ENCODE measurements at places on chromosomes 2 and 18.

GRCh38 chr2:170475878-170476277 lies 239.3 kb upstream of the SP5 start:
- DNase-seq = no peak

DNA sequence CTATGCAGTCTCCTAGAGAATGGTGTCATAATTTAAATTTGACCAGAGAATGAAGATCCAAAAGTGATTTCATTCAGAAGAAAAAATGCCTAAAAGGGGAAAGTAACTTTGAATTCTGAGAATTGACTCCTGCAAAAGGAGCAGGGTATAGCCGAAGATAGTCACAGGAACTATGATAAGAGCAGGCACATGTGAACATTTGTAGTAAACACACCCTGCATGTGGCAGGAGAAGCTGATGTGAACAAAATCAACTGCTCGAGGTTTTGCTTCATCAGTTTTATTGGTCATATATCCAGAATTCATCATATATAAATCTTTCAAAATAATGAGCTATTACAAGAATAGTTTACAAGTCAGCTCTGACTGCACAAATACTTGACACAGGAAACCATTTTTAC lies 14.0 kb downstream of the MCFD2 start:
- DNase-seq = no peak

DNA sequence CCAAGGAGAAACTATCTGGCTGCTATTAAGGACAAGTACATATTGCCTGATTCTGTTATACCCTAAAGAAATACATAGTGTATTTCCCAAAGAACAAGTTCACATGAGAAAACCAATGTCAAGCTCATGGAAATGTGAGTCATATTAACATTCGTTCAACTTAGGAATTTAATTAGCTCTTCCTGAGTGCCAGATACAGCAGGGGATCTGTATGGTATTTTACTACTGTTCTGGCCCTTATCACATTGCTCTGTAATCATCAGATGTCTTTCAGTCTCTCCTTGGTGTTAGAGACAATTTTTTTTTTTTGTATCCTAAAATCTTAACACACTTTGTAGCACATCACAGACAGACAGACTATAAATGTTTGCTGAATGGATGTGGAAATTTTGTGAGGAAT lies 395.0 kb upstream of the CRIM1 start:
- peak; percentile 2 for DNase-seq

- peak; percentile 83 for DNase-seq
Observed at GRCh38 chr18:39841482-39842365, 2113.3 kb upstream of the PIK3C3 start.

- peak; percentile 96 for DNase-seq
Observed at GRCh38 chr2:45353879-45354278, 257.2 kb downstream of the SRBD1 start.

DNA sequence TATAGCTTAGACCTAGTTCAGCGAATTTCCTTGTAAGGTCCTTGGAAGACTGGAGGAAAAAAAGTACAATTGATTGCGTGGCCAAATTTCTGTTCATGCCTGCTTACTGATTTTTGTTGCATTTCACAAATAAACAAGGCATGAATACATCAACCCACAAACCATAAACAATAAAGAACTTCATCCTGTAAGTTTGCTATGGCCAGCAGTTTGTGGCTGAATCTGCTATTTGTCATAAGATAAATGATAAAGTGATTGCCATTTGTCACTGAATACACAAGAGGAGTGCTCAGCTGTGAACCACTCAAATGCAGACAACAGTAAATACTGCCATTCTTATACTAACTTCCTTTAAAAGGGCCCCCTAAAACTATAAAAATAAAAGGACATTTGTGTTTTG lies 259.5 kb downstream of the CCDC178 start:
- DNase-seq = no peak

DNA sequence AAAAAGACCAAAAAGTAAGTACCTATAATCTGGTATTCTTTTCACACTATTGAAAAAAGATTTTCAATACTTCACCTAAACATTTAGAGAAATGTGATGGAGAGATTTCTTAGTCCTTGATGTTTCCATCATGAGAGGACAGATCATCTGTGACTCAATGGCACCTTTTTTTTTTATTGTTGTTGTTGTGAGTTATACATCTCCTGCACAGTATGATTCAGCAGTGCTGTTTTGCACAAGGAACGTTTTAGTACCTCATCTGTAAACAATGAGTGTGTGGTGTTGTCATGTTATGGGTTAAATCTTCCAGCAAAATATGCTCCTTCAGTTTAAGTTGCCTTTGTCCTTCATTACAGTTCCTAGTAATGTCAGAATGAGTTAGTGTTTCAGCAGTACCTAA lies 2.2 kb downstream of the KIAA1328 start:
- DNase-seq = peak; percentile 69

- no peak for DNase-seq
Observed at GRCh38 chr18:5155907-5156287, 41.2 kb downstream of the AKAIN1 start.

- no peak for DNase-seq
Observed at GRCh38 chr2:113891265-113891959, 1.5 kb downstream of the ACTR3 start.

DNA sequence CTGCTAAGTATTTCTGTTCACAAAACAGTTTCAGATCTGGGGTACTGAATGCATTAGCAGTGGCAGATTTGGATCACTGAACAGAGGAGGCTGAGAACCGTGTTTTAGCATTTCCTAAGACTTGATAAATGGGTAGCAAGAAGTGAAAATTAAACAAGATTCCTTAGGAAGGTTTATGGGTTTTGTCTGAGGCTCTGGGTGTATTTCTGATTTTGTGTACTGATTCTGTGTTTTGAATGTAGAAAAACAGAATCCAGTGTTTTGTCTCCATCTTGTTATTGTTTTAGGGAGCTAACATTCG lies 1.4 kb downstream of the FAM117B start:
- no peak for DNase-seq

Measured in iris pigment epithelial cell (primary cell).